ENCODE measurements at places on chromosomes 3 and 15. TPM values are rescaled to one million over a fixed set of nuclear protein-coding genes. Genes with fewer than 3 reads are reported as not detected.

The CEP19 gene
- total RNA-seq: 3.9 TPM

DNA sequence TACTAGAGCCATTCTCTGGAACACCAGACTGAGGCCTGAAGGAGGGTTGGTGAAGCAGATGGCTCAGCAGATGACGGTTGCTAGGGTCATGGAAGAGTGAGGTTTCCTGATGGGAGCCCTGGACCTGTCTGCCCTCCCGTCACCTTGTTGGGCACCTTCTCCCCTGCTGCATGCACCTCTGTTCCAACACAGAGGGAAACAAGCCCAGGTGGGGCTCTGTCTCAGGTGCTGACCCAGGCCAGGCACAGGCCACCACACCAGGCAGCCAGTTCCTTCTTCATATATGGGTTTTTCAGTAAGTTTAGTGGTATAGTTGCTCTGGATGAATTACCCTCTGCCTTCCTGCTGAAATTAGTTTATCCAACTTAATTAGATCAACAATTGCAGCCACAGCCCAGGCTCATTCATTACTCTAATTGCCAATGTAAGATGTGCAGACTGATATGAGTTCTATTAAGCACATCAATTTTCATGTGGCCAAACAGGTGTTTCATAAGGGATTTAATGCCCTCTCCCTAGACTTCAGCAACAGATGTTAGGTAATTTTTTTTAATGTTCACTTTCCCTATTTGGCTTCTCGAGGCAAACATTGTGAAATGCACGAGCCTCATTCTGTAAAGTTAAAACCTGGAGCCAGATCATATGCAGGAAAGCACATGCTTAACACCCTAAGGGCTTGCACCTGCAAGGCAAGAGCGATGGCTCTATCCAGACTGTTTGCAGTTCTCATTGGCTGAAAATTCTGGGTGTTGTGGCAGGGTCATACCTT is 174.8 kb downstream of the CHDH start:
- peaks cover 12% of the 10 kb centered on the region for H3K27me3 ChIP-seq
- no peak overlapping the region for H3K4me3 ChIP-seq
- no peak overlapping the region for H3K27ac ChIP-seq
- DNase-seq: no peak
- H3K36me3 ChIP-seq: no peaks in the 10 kb centered on the region

- peaks cover 2% of the 10 kb centered on the region for H3K27me3 ChIP-seq
- H3K4me1 ChIP-seq: peaks cover 15% of the 10 kb centered on the region
- no peak for DNase-seq
- peaks cover 4% of the 10 kb centered on the region for H3K36me3 ChIP-seq
Observed at GRCh38 chr15:100172356-100173024, 169.3 kb downstream of the ADAMTS17 start.

The PLAAT1 gene
- total RNA-seq: not detected

DNA sequence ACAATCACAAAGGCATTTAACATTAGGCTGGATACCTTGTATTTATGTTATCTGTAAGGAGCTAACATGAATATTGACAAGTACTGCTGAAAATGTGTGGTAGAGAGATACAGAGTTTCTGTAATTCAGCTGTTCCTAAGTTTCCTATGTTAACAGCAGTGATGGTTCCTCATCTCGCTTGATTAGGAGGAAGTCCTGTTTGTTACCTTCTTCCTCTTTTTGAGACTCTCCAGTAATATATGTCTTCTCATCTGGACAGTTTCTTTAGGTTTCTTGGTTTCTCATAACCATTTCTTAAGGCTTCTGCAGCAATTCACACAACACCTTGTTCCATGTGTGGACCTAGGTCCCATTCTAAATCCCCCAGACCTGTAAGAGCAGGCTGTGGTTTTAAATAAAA is 11.4 kb upstream of the PEX5L start:
- no peaks in the 10 kb centered on the region for H3K36me3 ChIP-seq
- no peaks in the 10 kb centered on the region for H3K4me1 ChIP-seq
- no peak for DNase-seq
- no peak overlapping the region for H3K27ac ChIP-seq
- H3K4me3 ChIP-seq: no peak overlapping the region

- no peaks in the 10 kb centered on the region for H3K27me3 ChIP-seq
- no peak overlapping the region for H3K4me3 ChIP-seq
- no peak for DNase-seq
- no peaks in the 10 kb centered on the region for H3K4me1 ChIP-seq
Observed at GRCh38 chr3:148367756-148368155, 329.9 kb upstream of the AGTR1 start.

- no peak for DNase-seq
- no peaks in the 10 kb centered on the region for H3K36me3 ChIP-seq
- H3K27ac ChIP-seq: no peak overlapping the region
- H3K27me3 ChIP-seq: peaks cover 12% of the 10 kb centered on the region
Observed at GRCh38 chr3:160213191-160213590, 12.0 kb upstream of the C3orf80 start.

All from activated T-helper 1 cell treated with anti-CD3 and anti-CD28 coated beads, Interleukin-12 subunit alpha, Interleukin-12 subunit beta, Interleukin-2, Interleukin-4 antibody, amounts not matched to agents 30 ng/mL and 10 ng/mL and 1 ng/mL, durations not matched to agents 14 hours and 24 hours and 36 hours (primary cell).